Stimulated activated CD4-positive, alpha-beta T cell treated with anti-CD3 and anti-CD28 coated beads, TNF-alpha, amount 100 ng/mL, for 1 hour (primary cell): ENCODE measurements at places on chromosomes 12 and 14.

DNA sequence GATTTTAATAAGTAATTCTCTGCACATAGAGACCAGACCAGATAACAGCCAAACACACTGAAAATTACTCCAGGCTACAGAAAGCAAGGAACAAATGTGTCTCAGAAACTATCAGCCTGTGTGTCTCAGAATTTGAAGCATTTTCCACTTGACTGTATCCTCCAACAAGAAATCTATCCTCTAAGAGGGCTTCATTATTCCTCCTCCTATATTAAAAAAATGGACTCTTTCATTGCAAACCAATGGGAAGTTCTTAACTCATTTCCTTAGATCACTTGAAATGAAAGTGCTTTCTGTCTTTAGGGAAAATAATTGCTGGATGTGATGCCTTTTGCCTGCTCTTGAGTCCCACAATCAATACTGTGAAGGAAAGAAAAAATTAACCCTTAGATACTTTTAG is 2.3 kb downstream of the ST8SIA1 start:
- DNase-seq, result no peak

DNA sequence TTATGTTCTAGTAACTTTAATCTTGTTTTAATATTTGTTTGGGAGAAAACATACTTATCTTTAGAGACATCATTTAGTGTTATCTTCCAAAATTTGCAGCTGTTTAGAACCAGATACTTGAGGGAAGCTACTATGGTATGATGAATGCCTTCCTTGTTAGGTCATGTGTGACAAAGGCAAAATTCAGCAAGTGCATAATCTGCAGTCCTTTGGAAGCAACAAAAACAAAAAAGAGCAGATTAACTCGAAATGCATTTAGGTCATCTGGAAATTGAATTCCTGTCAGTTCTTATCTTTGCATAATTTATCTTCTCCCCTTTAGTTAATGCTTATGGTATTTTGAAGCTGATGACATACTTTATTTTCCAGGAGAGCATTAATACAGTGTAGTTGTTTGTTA is 3.5 kb downstream of the FBXO34 start:
- DNase-seq, result no peak

GRCh38 chr14:52835122-52835903 is 43.9 kb upstream of the GNPNAT1 start:
- no peak for DNase-seq

GRCh38 chr14:101318271-101318670 is 243.0 kb upstream of the DIO3 start:
- DNase-seq, result no peak

DNA sequence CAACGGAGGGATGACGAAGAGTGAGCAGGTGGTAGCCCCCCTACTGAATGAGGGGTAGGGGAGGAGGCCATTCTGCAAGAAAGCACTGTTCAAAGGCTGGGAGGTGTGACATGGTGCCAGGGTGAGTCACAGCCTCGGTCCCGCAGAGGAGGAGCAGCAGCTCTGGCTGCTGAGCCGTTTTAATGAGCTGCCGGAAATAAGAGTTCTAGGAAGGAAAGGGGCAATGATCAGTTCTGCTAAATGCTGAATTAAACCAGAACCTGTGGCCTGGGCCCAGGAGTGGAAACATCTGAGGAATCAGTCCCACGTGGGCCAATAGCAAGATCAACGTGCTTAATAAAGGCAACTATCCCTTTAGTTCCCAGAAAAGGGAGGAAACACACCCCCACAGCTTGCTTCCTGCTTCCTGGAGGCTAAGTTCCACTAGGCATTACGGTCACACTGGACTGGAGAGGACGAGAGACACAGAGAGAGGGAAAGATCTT is 3.6 kb downstream of the ABCD4 start:
- no peak for DNase-seq
